CD4-positive, alpha-beta T cell treated with Interleukin-15 for 4 hours (primary cell): ENCODE measurements at places on chromosomes 12 and 14.
A peak's percentile ranks its signal among the peaks of the same experiment; 100 is the strongest.

DNA sequence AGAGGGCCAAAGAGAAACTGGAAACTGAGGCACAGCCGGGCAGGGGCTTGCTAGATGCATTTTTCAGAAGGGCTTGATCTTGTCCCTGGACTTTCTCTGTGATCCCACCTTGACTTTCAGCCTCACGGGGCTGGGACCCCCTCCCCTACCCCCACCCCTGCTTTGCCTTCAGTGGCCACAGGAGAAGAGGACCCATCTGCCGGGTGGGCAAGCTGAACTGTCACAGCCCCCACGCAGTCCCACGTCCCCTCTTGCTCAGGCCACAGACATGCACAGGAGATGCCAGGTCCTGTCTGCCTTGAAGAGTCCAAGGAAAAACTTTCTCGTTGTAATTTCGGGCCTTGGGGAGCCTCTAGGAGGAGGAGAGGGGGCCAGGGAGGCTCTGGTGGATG is 158.9 kb downstream of the KIF26A start:
- no peak for DNase-seq

- peak; percentile 17 for DNase-seq
Measured at GRCh38 chr14:55277972-55278740, 6.9 kb downstream of the FBXO34 start.

GRCh38 chr14:59154373-59154772 is 34.1 kb upstream of the DAAM1 start:
- DNase-seq: no peak

GRCh38 chr12:28568704-28569103 is 378.4 kb downstream of the CCDC91 start:
- no peak for DNase-seq

DNA sequence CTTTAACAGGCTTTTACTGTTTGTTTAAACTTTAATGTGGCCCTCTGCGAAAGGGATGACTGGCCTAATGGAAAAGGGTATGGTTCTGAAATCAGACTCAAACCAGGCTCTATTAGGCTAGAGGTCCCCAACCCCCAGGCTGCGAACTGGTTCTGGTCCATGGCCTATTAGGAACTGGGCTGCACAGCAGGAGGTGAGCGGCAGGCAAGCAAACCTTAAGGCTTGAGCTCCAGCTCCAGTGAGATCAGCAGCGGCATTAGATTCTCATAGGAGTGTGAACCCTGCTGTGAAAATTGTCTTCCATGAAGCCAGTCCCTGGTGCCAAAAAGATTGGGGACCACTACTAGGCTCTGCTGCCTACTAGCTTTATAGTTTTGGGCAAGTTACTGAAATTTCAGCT is 11.1 kb downstream of the GALNT4 start:
- DNase-seq: no peak

DNA sequence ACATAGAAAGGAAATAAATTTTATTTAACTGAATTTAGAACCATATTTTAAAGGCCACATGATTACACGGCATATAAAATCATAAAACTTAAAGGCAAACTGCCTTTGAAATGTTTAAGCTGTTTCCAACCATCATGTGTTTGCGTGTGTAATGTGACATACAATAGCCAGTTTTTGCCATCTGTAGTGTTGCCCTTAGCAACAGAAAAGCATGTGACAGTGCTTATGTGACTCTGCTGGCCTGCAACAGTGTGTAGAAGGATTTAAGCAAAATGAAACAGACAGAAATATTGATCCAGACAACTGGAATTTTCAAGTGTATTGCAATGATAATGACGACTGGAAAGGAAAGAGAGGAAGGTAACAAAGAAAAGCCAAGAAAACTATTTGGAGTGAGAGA is 49.5 kb downstream of the TSPAN19 start:
- no peak for DNase-seq

GRCh38 chr12:96045566-96045965 is 10.2 kb upstream of the LTA4H start:
- DNase-seq: peak; percentile 46

- no peak for DNase-seq
Measured at GRCh38 chr12:15752785-15753184, 36.4 kb downstream of the EPS8 start.

GRCh38 chr12:26732005-26732908 is 100.7 kb downstream of the ITPR2 start:
- no peak for DNase-seq

GRCh38 chr12:29656762-29657538 is 126.8 kb downstream of the TMTC1 start:
- DNase-seq: no peak
